ENCODE measurements at places on chromosomes 7 and 10. TPM values are rescaled to one million over a fixed set of nuclear protein-coding genes. Genes with fewer than 3 reads are reported as not detected.
A peak's percentile ranks its signal among the peaks of the same experiment; 100 is the strongest.

DNA sequence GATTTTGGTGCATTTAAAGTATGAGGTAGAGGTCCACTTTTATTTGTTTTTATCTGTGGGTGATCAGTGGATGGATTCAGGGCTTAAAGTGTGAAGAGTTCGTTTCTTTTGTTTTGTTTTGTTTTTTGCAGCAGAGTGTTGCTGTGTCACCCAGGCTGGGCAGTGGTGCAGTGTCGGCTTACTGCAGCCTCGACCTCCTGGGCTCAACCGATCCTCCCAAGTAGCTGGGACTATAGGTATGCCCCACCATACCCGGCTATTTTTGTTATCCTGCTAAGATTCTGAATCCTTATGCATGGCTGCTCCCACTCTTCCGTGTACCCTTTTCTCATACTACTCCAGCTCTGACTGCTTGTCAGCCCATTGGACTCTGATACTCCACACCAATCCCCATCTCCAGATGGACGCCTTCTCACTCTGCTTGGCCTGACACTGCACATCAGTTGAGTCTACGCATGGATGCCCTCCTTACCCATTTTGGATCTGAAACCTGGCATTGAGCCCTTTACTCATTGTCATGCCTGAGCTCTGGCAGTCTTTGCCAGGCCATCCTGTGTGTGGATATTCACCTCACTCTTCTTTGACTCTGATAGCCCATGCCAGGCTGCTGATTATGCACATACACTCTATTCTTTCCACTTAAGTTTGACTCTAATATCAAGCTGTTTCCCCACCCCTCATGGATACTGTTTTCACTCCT, 119.5 kb downstream of the CCSER2 start:
- no peak for DNase-seq

- no peak for DNase-seq
Measured at GRCh38 chr7:79968894-79969293, 165.7 kb upstream of the GNAI1 start.

DNA sequence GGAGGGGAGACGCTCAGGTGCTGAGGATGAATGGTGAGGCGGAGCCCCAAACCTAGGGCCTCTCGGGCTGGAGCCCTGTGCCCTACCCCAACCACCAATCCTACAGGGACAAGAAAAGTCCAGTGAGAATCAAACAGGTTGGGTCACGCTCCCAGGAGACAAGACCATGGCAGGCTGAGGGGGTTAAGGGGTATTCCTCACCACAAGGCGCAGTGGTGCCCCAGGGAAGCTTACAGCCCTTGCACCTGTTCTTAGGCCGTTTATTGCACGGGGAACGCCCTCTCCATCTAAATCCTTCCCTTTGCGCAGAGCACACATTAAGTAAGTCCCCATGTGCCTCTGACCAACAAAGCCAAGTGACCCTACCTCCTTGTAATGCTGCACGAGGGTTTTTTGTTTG, 3.5 kb downstream of the FZD9 start:
- no peak for DNase-seq

GRCh38 chr7:156549636-156550035, 90.9 kb upstream of the RNF32 start:
- DNase-seq: no peak

DNA sequence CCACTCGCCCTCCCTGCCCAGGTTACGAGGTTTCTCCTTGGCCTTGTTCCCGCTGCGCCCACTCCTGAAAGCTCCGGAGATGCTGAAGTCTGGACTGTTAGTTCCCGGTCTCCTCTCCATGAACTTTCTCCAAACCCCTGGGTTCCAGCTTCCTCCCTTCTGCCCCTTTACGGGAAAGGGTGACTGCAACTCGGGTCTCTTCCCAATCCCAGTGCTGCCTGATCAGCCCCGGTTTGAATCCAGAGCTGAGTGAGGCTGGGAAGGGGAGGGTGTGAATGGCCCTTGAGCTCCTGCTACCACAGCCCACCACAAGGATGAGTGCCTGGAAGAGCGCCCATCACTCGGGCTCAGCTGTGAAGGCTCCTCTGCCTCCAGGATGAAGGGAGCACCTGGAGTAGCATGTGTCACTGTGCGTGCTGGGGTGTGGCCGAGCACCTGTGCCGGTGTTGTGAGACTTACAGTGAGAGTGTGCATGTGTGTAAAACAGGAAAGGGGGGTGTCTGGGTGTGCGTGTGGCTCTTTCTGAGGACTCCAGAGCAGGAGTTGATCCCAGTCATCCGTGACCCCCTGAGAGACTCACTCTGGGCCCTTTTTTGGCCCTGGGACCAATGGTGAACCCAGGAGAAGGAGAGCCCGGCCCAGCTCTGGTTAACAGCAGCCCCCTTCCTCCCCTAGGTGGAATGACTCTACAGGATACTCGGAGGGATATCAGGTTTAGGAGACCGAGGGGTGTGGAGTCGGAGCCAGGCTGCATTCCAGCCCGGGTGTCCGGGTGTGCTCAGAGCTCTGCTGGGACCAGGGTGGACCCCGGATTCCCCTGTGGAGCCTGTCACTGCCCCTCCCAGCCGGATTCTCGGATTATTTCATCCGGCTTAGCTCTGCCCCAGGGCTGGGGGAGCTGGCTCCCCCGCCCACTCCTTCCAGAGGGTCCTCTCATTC, 1.1 kb upstream of the ZNF467 start:
- peak; percentile 48 for DNase-seq

GRCh38 chr7:7190142-7190541, 7.8 kb downstream of the C1GALT1 start:
- no peak for DNase-seq

EPHB6 gene
- 3.5 TPM for total RNA-seq
